Gastroesophageal sphincter (tissue), 4 donors: ENCODE measurements at places on chromosomes 4 and X. TPM values are rescaled to one million over a fixed set of nuclear protein-coding genes. Genes with fewer than 3 reads are reported as not detected.

TMPRSS11A gene
- 0.78 TPM for total RNA-seq

DNA sequence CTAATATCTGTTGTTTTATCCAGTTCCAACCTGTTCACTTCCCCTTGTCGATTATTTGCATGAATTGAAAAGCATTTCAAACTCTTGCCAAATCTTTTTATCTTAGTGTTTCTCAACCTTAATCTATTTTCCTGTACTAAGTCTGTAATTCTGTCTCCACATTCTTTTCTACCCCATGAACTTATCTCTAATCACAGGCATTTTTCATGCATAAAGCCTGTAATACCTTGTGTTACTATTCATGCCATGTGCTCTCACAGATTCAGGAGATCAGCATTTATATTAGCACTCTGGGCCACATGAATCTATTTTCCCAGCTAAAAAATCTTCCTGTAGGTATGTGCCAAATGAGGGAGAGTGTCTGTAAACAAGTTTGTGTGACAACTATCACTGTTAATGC is 1360.9 kb downstream of the STIM2 start:
- no peak for ATAC-seq

- no peak for ATAC-seq
These were observed 2.9 kb downstream of the SEC24B start for GRCh38 chr4:109436504-109436903.

AKAP14 gene
- total RNA-seq: not detected

ODAPH gene
- not detected for total RNA-seq

DNA sequence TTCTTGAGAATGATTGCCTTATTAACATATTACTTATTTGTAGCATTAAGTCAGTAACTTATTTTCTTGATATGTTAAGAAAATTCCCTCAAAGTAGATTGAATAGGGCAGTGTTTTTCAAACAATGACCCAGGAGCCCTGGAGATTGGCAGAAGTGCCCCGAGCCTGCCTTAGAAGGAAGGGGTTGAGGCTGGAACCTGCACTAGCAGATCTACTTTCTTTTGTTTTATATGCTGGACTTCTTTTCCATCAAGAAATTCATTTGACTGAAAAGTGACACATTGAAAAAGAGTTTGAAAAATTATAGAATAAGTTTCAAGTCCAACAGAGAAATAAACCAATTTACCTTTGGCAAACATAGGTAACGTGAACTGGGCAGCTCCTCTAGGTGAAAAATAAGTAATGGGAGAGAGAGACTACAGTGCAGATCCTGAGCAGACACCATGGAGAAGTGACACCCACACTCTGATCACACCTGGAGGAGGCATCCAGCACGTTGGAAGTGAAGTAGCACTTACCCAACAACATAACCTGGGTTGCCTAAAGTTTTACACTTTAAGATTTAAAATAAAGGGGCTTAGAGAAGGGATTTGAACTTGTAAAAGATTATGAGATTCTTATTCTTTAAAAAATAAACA is 18.6 kb downstream of the ARSJ start:
- no peak for ATAC-seq

DNA sequence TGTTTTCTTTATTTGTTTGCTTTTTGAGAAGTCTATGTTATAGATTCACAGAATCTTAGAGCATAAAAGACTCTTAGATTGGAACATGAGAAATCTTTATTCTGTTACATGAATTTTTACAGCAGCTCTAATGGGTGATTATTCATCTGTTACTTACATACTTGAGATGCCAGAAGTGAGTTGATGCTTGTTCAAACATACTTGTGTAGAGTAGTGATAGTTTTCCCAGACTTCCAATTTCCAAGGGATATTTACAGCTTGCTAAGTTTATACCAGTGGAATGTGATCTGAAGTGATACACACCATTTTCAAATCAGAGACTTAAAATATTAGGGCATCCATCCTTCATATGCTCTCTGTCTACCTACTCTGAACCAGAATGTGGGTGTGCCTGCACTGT is 252.9 kb upstream of the SMIM31 start:
- no peak for ATAC-seq

DNA sequence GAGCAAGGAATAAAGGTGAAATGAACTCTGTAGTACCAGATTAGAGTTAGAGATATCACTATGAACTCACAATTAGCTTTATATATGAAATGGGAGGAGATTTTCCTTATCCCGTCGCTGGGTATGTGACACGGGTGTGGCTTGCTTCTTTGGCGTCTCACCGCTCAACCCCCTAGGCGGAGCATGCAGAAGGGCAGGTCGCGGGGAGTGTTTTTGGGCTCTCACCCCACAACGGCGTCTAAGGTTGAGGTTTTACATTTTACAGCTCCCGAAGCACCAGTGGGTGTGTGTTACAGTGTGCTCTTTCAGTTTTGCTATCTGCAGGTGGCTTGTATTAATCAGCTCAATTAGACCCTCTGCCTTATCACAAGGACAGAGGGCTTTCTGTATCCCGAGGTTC is 42.1 kb upstream of the MAGEB10 start:
- ATAC-seq: no peak

- no peak for ATAC-seq
These were observed 456.4 kb upstream of the TEX13C start for GRCh38 chrX:124863303-124863702.

- no peak for ATAC-seq
These were observed 44.8 kb downstream of the PPP2R2C start for GRCh38 chr4:6427439-6428090.

DNA sequence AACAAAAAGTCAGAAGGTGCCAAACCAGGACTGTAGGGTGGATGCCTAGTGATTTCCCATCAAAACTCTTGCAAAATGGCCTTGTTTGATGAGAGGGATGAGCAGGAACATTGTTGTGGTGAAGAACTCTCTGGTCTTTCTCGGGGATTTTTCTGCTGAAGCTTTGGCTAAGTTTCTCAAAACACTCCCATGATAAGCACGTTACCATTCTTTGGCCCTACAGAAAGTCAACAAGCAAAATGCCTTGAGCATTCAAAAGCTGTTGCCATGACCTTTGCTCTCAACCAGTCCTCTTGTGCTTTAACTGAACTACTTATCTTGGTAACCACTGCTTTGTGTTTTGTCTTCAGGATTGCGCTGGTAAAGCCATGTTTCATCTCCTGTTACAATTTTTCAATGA is 3.0 kb upstream of the SEC31A start:
- no peak for ATAC-seq

DNA sequence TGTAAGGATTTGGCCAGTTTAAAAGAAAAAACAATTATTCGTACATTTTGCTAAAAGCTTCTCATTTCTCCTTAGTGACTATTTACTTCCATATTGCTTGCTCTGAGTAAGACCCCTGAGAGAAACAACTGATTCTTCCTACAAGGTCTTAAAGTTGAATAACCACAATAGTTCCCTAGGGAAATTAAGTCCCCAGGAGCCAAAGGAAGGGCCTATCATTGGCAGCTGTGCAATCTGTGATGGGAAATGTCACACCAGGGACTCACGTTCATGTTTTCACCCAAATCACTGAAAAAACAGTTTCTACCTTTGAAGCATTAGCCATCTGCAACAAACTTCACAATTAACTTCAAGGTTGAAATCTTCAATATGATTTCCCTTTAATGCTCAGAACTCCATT is 66.7 kb downstream of the JADE1 start:
- no peak for ATAC-seq

GRCh38 chr4:56465599-56466295 is 1.7 kb upstream of the SRP72 start:
- ATAC-seq: no peak

GRCh38 chrX:34790026-34790425 is 132.9 kb upstream of the TMEM47 start:
- no peak for ATAC-seq
